ENCODE measurements at places on chromosomes 6 and 20. TPM values are rescaled to one million over a fixed set of nuclear protein-coding genes. Genes with fewer than 3 reads are reported as not detected.

DNA sequence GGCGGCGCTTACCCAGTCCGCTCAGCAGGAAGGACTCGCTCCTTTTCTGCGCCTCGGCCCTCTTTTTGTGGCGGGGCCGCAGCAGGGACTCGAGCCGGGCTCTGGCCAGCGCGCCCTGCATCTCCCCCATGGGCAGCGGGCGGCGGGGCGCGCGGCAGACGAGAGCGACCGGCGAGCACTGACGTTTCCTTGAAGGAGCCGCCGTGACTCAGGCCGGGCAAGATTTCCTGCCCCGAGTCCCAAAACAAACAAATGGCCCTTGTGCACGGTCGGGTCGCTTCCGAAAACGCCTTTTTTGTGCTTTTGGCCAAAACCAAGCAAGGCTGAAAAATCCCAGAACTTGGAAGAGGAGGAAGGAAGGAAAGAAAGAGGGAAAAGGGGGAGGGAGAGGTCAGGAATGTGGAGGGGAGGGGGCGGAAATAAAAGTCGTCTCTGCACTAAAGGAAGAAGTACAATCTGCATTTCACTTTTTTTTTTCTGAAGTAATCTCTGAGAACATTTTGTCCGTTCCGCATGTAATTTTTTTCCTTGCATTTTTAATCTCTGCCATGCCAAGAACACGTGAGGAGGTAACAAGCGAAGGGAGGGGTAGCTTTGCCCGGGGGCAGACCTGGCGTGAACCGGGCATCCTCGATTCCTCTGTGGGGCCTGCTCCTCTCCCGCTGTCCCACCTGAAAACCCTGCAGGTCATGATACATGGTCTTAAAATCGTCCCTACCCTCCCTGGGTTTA lies 123.3 kb upstream of the SLC2A12 start:
- DNase-seq = peak; percentile 82

- no peak for DNase-seq
Observed at GRCh38 chr6:3209114-3210023, 18.1 kb downstream of the TUBB2B start.

- no peak for DNase-seq
Observed at GRCh38 chr6:165863801-165864200, 200.8 kb upstream of the PDE10A start.

GRCh38 chr20:46050444-46050843 lies 21.4 kb downstream of the SLC12A5 start:
- DNase-seq = no peak

DNA sequence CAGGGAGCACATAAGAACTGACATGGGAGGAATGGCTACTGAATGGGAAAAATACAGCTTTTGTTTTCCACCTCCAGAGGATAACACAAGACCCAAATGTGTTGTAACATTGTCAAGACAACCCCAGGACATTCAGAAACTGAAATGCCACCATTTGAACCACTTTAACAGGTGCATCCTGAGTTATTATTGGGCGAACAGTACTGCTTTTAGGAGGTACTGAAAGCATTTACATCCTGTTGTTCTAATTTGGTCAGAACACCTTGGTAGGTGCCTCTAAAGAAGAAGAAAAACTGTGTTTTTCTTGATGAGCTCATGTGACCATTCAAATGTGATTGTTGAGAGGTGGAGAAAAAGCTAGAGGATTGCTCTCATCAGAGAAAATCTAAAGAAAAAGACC lies 6.4 kb upstream of the TXNDC5 start:
- DNase-seq = no peak

GRCh38 chr20:8724884-8725283 lies 344.0 kb upstream of the PLCB4 start:
- DNase-seq = no peak

DNA sequence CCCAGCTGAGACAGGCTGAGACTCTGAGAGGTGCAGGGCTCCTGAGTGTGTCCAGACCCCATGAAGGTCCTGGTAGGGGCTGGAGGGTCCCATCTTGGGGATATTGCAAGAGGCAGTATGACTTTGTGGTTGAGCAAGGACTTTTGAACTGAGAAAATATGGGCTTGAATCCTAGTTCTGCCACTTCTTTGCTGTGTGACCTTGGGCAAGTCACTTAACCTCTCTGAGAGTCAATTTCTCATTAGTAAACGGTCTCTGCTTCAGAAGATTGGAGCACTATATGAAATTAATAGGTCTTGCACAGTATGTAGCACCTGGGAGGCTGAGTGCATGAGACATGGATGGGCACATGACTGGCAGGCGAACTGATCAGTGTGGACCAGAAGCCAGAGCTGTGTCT lies 42.7 kb downstream of the TFEB start:
- DNase-seq = no peak

GRCh38 chr20:23362392-23363256 lies 642 bp downstream of the GZF1 start:
- peak; percentile 34 for DNase-seq

GRCh38 chr20:1528811-1529210 lies 28.7 kb downstream of the SIRPD start:
- DNase-seq = no peak

GRCh38 chr6:119200512-119201175 lies 122.2 kb upstream of the FAM184A start:
- no peak for DNase-seq

Gene SPATS1
- polyA plus RNA-seq = not detected

Gene RIPOR2
- polyA plus RNA-seq = 1.4 TPM

- no peak for DNase-seq
Observed at GRCh38 chr6:88141561-88142296, 24.4 kb downstream of the CNR1 start.

GRCh38 chr20:7161690-7162089 lies 394.2 kb downstream of the BMP2 start:
- peak; percentile 13 for DNase-seq

DNA sequence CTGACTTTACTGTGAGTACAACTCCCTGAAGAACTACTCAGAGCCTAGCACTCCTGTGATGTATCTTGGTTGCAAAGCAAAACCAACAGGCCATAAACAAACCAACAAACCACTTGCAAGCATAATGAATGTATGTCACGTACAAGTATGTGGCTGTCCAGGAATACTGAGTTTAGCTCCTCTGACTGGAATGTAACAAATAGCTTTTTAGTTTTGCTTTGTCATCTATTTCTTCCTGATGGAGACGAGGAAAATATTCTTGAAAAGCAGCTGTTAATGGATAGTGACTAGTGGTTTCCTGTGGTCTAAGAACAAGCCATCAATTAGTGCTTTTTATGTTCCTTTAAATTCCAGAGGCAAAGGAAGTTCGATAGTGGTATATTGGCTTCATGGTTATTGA lies 101.9 kb upstream of the LY86 start:
- no peak for DNase-seq

Gene UNC5CL
- 1.9 TPM for polyA plus RNA-seq

Gene SLA2
- polyA plus RNA-seq = 0.66 TPM

GRCh38 chr6:70210462-70210861 lies 92.4 kb downstream of the COL9A1 start:
- DNase-seq = no peak

DNA sequence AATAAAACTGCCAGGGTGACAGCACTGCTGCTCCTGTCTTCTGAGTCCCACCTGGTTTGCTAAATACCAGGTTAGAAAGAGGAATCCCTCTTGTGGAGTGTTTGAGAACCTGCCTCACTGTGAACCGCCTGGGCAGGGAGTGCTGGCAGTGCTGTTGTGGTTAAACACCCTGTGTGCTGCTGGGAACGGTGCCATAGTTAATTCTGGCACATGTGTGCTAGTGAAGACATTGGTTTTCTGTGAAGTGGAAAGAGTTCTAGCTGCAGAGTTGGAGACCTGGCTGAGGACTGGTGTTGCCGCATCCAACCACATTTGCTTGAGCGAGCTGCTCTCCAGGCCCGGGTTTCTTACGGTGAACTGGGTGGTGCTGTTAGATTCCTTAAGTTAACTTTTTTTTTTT lies 72.7 kb downstream of the IGF2R start:
- DNase-seq = peak; percentile 63

Gene LINC00237
- polyA plus RNA-seq = not detected

- DNase-seq = no peak
Observed at GRCh38 chr6:154258064-154258757, 98.4 kb downstream of the IPCEF1 start.

DNA sequence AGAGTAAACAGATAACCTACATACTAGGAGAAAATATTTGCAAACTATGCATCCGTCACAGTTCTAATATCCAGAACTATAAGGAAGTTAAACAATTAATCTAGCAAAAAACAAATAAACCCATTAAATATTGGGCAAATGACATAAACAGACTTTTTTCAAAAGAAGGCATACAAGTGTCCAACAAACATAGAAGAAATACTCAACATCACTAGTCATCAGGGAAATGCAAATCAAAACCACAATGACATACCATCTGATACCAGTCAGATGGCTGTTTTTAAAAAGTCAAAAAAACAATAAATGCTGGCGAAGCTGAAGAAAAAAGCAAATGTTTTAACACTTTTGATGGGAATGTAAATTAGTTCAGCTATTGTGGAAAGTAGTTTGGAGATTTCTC lies 1117.7 kb upstream of the MAP3K7 start:
- DNase-seq = no peak

Gene IRAK1BP1
- polyA plus RNA-seq = 5.4 TPM

- no peak for DNase-seq
Observed at GRCh38 chr6:71349395-71349794, 60.8 kb downstream of the OGFRL1 start.

Gene MPIG6B
- polyA plus RNA-seq = 0.37 TPM

Gene CDSN
- 0.01 TPM for polyA plus RNA-seq

Gene RIPPLY2
- polyA plus RNA-seq = 0.17 TPM

DNA sequence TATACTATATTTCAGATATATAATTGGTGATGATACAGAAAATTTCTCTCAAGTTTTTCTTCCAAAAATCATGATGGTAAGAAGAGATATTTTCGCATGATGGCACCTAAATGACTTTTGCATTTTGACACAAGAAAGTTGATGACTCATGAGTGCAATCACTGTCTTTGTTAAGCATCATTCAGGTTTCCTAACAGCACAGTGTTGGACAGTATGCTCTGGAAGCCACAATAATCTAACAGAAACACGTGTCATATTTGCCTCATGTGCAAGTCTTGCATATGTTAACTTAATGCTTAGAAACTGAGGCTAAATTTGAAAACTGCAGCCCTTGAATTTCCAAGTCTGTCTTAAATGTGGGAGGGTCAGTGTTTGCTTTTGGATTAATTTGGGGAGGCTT lies 533.5 kb downstream of the LMBRD1 start:
- no peak for DNase-seq

DNA sequence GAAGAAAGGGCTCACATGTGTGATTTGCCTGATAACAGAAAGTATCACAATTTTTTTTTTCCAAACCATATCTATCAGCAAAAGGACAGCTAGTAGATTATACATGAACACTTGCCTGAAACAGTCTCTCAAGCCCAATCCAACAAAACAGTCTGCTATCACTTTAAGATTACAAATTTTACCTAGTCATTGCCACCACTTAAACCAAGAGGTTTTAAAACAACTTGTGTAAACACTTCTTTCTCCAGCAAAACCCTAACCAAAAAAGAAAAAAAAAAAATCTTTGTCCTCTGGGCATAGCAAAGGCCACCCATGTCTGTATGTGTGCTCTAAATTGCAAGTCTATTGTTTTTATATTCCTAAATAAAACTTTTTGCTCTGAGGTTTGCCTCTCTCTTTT lies 1568.4 kb downstream of the GRIK2 start:
- no peak for DNase-seq

Gene EYS
- not detected for polyA plus RNA-seq

DNA sequence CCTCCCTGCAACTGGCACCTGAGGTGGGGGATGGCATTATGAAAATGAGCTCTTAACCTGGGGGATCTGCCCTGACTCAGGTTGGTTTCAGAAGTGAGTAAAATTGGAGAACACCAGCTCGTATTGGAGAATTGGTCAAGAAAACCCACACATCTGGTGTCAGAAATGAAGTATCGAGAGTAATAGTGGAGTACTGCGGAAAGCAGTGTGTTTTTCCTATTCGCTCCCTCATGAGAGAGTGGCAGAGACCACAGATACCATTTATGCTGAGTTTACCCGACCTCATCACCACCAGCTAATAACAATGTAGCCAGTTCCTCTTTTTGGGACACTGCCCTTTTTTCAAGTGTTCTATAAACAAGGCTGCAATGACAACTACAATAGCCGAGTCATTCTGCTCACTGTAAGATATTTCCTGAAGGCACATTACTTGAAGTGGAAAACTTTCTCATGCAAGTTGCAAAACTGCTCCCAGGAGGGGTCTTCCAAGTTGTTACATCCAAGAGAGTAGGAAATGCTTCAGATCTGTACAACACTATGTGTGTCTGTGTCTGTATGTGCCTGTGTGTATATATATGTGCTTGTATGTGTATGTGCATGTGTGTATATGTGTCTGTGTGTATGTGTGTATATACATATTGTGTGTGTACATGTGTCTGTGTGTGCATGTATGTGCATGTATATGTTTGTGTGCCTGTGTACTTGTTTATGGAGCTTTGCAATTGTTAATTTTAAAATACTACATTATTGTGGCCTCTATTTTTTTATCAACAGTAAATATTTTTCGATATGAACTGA lies 106.0 kb upstream of the CST7 start:
- no peak for DNase-seq

DNA sequence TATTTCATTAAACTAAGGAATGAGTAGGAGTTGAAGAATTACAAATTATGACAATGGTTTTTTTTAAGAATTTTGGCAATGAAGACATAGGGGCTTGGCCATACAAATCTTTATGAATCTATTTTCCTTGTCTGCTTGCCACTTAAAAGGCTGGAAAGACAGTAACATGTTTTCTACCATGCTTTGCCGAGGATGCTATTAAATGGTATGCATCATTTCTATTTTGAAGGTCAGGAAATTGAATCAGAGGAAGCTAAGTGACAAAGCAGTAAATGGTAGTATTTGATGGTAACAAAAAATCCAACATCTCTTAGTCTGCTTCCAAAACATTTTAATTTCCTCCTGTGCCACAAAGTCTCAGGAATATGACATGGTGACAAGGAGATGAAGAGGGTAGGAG lies 287.2 kb downstream of the RFPL4B start:
- DNase-seq = no peak

- no peak for DNase-seq
Observed at GRCh38 chr6:106446287-106446885, 85.9 kb downstream of the CRYBG1 start.

DNA sequence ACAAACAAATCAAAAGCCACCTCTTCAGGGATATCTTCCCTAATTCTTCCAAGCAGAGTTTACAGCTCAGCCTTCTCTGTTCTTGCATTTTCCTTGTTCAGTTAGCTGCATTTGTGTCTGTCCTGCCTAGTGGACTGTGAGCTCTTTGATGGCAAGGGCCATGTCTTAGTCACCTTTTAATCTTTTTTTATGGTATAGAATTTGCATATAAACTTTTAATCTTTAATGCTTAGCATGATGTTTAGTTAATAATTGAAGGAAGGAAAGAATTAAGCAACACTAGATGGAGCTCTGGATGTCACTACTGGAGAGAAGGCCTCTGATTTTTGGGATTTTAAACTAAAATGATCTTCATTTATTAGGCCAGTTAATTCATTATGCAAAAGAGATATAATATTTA lies 12.1 kb downstream of the PPP2R5D start:
- no peak for DNase-seq

- DNase-seq = no peak
Observed at GRCh38 chr20:58038123-58038654, 190.3 kb downstream of the ANKRD60 start.

GRCh38 chr6:106098383-106099234 lies 12.5 kb downstream of the PRDM1 start:
- no peak for DNase-seq

Measured in heart right ventricle (tissue), 16 donors.